ENCODE measurements at places on chromosomes 13 and 19.

DNA sequence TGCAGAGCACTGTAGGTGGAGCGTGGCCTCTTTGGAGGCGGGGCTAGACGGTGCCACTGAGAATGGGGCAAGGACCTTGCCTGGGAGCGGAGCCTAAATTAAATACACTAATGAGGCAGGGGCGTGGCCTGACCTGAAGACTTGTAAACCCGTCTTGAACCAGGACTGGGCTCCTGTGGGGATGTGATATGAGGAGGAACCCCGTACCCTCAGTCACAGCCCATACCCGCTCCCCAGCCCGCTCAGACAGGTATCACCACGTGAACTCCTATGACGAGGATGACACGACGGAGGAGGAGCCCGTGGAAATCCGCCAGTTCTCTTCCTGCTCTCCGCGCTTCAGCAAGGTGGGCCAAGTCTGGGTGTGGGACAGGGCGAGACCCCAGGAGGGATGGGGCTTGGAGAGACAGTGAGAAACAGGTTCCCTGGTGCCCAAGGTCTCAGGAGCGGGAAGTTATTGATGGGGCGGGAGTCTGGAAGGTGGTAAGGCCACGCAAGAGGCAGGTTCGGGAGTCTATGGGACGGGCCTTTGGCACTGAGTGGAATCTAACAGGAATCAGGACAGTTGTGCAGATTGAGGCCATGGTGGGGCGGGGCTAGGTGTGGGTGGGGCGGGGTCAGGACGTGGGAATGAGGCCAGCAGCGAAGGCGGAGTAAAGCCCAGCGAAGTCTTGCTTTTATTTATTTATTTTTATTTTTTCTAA lies 14.7 kb downstream of the DNASE2 start:
- peak; percentile 34 for DNase-seq

GRCh38 chr13:59545007-59545406 lies 618.7 kb downstream of the DIAPH3 start:
- DNase-seq = peak; percentile 23

DNA sequence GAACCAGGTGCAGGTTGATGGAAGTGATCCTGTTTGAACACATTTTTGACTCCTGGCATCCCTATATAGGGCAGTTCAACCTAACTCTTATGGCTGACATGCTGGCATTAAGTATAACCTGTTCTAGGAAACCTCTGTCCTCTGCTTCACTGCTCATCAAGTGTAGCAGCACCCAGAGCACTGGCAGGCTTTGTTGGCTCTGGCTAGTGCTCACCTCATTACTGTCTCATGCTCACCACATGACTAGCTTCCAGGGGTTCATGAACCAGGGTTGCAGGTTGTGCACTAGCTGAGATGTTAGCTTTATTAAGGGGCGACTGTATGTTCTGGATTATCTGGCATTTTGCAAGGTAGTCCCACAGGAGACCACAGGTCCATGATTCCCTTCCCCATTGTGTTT lies 63.6 kb downstream of the B3GLCT start:
- no peak for DNase-seq

DNA sequence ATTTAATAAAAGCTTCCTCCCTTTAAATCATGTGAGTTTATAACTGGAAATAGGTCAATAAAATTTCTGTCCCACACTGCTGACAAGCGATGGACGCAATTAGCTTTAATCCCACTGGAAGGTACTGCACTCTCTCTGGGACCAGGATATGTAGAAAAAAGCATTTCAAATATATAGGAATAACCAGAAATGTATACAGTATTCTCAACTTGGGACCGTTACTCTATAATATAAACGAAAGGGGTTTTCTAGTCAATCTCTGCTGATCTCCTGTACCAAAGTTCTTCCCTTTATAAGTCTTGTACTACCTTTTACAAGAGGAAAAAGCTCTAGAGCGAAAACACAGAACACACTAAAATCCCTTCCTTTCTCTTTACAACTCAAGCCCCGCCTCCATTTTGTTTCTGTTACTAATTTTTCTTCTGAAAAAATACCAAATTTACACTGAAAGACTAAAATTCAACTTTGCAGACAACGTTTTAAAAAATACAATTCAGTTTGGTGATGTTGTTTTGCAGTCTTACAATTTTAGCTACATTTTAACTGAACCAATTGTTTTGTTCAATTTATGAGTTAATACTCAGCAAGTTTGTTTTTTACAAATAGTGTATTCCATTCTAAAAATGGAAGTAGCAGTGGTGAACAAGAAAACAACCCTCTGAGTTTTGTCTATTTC lies 1.7 kb upstream of the USPL1 start:
- no peak for DNase-seq

DNA sequence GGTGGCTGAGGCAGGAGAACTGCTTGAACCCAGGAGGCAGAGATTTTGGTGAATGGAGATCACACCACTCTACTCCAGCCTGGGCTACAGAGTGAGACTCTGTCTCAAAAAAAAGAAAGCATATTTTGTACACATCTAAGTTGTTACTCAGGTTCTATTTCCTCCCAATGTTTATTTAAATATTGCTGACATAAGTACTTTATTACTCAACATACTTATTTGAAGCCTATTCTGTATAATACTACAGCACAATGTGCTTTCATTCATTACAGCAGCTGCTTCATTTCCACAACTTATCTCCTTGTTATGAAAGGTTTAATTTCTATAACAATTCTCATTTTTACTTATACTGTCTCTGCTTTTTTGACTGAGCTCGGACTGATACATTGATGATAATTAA lies 495.7 kb downstream of the SLITRK1 start:
- DNase-seq = no peak

DNA sequence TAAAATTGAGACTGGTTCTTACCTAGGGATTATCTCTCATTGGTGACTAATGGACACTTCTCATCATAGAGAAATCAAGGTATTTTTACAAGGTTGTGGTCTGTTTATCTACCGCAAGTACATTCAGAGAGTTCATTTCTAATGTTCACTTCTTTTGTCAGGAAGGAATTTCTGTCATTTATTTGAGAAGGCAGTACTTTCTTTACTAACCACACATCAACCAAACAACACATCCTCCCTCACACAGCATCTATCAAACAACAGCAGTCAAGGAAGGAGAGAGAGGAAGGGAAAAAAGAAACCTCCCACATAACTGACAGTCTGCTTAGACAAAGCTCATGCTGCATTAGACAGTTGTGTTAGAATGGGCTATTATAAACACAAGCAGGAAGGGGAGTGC lies 182.3 kb upstream of the KLF12 start:
- no peak for DNase-seq

DNA sequence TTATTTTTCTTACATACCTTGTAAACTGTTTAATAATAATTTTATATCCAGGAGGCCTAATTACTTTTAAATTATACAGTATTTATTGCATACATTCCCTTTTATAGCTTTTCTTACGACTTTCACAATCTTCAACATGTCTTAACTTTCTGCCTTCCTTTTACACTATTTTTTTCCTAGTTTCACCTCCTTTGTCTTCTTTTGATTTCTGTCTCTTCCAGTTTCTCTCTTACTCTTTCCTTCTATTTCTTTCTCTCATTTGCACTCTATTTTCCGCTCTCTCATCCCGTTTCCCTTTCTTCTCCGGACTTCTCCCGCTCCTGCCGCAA lies 11.5 kb downstream of the ZNF552 start:
- no peak for DNase-seq

GRCh38 chr13:79096099-79096498 lies 310.0 kb downstream of the RBM26 start:
- DNase-seq = no peak

DNA sequence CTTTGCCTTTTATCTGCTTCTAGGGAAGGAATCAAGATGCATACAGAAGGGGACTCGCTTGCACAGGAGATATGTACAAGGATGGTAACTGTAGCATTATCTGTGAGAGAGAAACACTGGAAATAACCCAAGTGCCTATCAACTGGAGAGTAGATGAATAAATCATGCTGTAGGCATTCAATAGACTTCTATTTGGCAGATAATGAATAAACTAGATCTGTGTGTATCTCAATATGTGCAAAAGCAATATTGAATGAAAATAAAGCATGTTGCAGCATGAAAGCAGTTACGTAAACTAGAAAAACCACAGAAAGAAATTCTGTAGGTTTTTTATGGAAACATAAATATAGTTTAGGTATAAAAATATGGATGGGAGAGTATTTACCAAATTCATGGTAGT lies 38.6 kb upstream of the RGCC start:
- DNase-seq = no peak

DNA sequence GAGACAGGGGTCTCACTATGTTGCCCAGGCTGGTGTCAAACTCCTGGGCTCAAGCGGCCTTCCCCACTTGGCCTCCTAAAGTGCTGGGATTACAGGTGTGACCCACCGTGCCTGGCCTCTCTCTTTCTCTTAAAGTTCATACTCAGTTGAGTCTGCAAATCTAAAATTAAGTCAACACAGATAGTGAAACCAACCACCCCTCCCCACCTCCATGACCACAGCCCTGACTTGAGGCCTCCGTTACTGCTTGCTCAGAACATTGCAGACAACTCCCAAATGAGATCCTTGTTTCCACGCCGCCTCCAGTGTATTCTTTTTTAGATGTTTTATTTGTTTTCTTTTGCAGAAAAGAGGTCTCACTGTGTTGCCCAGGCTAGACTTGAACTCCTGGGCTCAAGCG lies 94.4 kb downstream of the CACNA1A start:
- DNase-seq = no peak

- no peak for DNase-seq
These were observed 29.7 kb downstream of the NKPD1 start for GRCh38 chr19:45130888-45131615.

- no peak for DNase-seq
These were observed 2.2 kb downstream of the KCNC3 start for GRCh38 chr19:50327013-50327412.

GRCh38 chr13:58085274-58085673 lies 453.7 kb downstream of the PCDH17 start:
- no peak for DNase-seq

GRCh38 chr19:7516333-7516732 lies 430 bp downstream of the ZNF358 start:
- DNase-seq = no peak

- DNase-seq = no peak
These were observed 368.4 kb upstream of the MIR17HG start for GRCh38 chr13:90979059-90979458.

- DNase-seq = no peak
These were observed 1647.6 kb upstream of the SPRY2 start for GRCh38 chr13:81988567-81988966.

GRCh38 chr13:66640231-66640630 lies 589.9 kb downstream of the PCDH9 start:
- no peak for DNase-seq

DNA sequence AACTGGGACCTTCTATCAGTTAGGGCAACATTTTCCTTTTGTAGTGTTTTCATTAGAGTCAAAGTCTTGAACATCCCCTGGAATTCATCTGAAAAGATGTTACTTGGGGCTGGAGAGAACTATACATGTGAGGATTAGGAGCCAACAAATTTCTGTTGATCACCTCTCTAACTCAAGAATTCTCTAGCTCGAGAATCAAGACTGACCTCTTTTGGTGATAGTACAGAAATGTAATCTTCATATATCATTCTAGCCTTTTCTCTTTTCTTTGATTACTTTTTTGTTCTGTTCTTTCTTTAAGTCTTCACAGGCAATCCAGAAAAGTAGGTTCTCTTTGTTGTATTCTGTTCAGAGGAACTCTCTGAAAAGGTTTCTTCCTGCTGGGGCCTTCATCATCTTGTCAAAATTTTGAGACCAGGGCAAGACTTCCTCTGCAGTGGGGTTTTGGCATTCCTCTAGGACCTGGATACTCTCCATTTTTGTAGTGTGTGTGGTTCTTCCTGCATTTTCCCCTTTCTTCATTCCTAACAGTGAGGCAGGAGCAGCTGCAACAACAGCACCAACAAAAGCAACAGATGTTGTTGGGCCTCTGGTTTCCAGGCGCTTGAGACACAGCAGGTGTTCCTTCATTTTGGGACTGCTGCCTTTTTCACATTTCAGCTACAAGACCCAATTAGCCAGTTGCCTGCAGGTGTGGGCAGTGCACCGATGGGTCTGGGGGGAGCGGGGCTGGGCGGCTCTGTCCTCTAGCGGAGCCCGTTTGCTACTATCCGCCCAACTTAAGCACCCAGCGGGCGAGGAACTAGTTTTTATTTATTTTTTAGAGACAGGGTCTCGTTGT lies 26.2 kb downstream of the ELF1 start:
- DNase-seq = peak; percentile 18

DNA sequence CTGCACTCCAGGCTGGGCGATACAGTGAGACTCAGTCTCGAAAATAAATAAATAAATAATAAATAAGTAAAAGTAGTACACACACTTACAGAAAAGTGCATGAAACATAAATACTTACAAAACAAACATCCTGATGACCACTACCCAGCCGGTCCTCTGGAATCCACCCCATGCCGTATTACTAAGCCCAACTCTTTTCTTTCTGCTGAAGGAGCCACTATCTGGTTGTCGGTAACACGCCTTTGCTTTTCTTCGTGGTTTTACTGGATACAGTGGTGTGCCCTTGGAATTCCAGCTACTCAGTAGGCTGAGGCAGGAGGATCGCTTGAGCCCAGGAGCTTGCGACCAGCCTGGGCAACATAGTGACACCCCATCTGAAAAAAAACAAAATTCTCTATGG lies 39.4 kb downstream of the CELF5 start:
- no peak for DNase-seq

DNA sequence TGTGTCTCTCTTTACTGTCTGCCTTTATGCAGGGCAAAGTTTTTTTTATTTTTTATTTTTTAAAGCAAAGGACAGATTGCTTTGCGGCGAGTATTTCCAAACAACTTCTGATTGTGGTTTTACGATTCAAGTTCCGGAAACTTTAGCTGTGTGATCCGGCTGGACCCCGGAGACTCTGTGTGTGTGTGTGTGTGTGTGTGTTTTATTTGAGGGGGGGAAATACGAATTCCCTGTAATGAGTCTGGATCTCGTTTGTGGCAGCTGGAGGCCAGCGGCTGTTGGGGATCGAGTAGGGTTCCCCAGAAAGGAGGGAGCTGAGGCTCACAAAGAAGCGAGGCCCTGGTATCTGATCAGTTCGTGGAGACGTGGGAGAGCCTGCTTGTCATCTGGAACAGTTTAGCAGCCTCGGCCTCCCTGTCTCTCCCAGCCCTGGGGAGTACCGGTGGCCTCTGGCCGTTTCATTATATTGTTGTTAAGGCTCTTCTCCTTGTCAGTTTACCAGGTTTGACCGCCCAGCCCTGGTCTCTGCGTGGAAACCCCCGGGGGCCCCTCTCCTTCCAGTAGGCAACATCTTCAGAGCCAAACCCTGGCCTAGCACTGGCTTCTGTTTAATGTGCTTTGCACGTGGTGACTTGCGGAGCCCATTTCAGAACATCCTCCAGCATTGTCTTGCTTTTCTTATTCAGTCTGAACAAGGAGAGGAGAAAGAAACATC lies 1.3 kb downstream of the FARP1 start:
- DNase-seq = no peak

DNA sequence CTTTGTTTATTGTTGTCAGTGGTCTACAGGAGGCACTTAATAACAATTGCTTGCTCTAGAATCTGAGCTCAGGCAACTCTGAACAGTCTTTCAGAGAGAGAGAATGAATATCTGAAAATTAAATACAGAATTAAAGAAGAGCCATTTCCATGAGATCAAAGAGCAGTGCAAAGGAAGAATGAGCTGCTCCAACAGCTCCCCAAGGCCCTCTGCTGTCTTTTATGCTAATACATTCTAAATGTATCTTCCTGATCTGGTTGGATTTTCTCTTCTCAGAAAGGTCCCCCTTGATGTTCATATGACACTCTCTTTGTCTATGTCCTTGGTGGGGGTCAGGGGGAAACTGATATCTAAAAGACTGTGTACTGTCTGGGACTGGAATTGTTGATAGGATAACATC lies 1029.6 kb downstream of the PCDH9 start:
- no peak for DNase-seq

GRCh38 chr13:23644527-23645138 lies 74.4 kb downstream of the TNFRSF19 start:
- DNase-seq = no peak

GRCh38 chr19:16886305-16886880 lies 2.4 kb upstream of the F2RL3 start:
- no peak for DNase-seq

All from WTC11 (cell line).